Fibroblast of skin of scalp (primary cell): ENCODE measurements at places on chromosomes 5 and 9.

- DNase-seq: no peak
Observed at GRCh38 chr5:154970759-154971158, 29.9 kb downstream of the MRPL22 start.

DNA sequence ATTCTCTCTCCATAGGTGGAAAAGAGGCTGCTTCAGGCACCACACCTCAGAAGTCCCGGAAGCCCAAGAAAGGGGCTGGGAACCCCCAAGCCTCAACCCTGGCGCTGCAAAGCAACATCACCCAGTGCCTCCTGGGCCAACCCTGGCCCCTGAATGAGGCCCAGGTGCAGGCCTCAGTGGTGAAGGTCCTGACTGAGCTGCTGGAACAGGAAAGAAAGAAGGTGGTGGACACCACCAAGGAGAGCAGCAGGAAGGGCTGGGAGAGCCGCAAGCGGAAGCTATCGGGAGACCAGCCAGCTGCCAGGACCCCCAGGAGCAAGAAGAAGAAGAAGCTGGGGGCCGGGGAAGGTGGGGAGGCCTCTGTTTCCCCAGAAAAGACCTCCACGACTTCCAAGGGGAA is 16.4 kb downstream of the CD74 start:
- no peak for DNase-seq

- no peak for DNase-seq
Observed at GRCh38 chr9:76313771-76314170, 80.5 kb downstream of the RFK start.

- no peak for DNase-seq
Observed at GRCh38 chr5:10623305-10623910, 59.5 kb downstream of the ANKRD33B start.

DNA sequence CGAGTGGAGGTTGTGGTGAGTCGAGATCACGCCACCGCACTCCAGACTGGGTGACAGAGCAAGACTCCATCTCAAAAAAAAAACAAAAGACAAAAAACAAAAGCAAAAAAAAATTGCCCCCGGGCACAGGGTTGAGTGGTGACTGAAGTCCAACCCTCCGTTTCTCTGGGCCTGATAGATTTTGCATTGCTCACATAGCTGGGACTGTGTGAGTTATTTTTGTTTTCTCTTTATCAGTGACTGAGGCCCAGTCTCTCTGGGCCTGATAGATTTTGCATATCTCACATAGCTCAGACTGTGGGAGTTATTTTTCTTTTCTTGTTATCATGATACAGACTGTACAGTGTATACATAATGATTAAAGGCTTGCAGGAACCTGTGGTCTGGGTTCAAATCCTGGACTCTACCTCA is 2.6 kb upstream of the SLC28A3 start:
- peak; percentile 61 for DNase-seq

- DNase-seq: no peak
Observed at GRCh38 chr9:127121628-127122175, 733 bp downstream of the ANGPTL2 start.

GRCh38 chr9:90309809-90310520 is 332.7 kb downstream of the DIRAS2 start:
- DNase-seq: no peak

DNA sequence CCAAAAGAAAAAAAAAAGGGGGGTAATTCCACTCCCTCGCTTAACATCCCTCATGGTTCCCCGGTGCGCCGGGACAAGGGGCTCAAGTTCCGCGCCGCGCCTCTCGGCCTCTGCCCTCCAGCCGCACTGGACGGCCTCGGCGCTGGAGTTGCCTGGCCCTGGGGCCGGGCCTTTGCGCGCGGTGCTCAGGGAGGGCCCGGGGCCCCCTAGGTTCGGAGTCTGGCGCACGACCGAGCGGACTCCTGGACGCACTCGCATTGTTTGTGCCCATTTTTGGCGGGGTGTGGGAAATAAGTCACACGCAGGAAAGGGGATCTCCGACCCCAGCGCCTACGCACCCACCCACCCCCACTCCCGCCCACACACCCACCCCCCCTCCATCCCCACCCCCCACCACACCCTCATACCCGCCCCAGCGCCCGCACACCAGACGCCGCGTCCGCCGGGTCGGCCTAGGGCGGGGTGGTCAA is 381 bp downstream of the MED22 start:
- DNase-seq: peak; percentile 24

GRCh38 chr9:81693671-81694378 is 4.5 kb upstream of the TLE1 start:
- peak; percentile 43 for DNase-seq

GRCh38 chr5:1730487-1730847 is 69.2 kb downstream of the MRPL36 start:
- no peak for DNase-seq

GRCh38 chr5:160367261-160367660 is 3.2 kb downstream of the C1QTNF2 start:
- DNase-seq: no peak

GRCh38 chr5:132258102-132259068 is 889 bp downstream of the PDLIM4 start:
- peak; percentile 57 for DNase-seq

DNA sequence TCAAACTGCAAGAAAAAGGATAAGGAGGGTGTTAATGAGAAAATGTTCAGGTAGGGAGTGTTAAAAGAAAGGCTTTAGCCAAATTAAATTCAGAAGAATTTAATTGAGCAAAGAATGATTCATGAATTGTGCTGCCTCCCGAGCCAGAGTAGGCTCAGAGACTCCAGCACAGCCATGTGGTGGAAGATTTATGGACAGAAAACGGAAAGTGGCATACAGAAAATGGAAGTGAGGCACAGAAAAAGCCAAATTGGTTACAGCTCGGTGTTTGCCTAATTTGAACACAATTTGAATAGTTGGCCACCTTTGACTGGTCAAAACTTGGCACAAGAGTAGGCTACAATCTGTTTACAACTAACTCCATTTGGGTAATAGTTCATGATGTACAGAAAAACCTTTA is 9.6 kb upstream of the SLC30A5 start:
- DNase-seq: no peak

GRCh38 chr5:116454417-116454927 is 120.2 kb downstream of the SEMA6A start:
- DNase-seq: peak; percentile 91

- peak; percentile 18 for DNase-seq
Observed at GRCh38 chr5:131521252-131521651, 113.8 kb downstream of the RAPGEF6 start.

DNA sequence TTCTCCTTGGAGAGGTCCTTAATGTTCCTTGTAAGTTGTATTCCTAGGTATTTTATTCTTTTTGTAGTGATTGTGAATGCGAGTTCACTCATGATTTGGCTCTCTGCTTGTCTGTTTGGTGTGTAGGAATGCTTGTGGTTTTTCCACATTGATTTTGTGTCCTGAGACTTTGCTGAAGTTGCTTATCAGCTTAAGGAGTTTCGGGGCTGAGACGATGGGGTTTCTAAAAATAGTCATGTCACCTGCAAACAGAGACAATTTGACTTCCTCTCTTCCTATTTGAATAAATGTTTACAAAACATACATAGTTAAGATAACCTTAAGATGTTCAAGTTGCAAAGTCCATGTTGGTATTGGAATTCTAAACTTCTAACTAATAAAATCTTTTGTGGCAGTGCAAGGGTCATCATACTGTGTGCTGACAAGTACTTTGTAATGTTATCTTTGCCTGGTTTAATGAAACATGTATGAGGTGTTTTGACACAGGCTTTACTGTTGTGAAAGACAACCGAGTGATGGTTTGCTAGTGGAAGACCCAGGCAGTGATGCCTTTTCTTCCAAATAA is 286.2 kb downstream of the MRPS30 start:
- no peak for DNase-seq

DNA sequence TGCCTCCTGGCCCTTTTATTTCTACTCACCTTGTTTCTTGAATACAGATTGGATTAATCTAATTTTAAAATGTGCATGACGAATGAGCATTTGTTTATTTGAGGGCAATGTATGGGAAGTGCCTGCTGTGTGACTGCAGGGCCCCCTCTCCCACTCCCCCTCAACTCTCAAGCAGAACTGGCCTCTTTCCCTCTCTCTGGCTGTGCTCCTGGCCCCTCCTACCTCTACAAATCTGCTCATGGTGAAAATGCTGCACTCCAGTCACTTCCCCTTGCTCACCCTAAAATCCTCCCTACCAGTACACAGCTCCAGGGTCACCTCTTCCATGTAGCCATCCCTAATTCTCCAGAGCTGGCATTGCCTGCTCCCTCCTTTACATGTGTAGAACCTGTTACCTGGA is 17.2 kb upstream of the NDST1 start:
- DNase-seq: no peak

DNA sequence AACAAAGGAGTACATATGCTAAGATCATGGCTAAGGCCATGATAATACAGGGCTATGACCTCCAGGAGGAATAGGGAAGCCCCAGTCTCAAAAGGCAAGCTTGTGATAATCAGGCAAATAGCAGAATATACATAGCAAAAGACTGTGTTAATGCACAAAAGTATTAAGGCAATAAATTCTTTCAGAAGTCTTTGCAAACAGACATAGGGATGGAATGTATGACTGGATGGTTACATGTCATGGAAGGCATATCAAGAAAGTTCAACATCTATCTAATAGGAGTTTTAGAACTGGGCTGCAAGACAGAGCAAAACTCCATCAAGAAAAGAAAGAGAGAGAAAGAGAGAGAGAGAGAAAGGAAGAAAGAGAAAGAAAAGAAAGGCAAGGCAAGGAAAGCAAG is 264.5 kb upstream of the CDH6 start:
- DNase-seq: peak; percentile 23

GRCh38 chr9:16787724-16788123 is 82.7 kb downstream of the BNC2 start:
- DNase-seq: peak; percentile 22

DNA sequence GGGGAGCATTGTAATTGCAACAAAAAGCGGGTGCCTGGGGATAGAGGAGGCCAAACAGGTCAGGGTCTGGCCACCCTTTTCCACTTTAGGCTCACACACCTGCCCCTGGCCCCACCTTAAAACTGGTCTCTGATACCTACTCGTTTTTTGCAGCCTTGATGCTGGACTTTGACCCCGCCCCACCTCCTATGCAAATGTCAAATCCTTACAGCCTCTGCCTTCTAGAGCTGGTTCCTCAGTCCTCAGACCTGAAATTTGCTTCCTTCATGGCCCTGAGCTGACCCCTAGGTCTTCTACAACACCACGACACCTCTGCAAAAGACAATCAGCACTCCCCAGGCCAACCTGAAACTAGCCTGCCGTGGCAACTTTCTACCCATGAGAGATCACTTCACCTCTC is 37.7 kb downstream of the SMIM23 start:
- DNase-seq: no peak

DNA sequence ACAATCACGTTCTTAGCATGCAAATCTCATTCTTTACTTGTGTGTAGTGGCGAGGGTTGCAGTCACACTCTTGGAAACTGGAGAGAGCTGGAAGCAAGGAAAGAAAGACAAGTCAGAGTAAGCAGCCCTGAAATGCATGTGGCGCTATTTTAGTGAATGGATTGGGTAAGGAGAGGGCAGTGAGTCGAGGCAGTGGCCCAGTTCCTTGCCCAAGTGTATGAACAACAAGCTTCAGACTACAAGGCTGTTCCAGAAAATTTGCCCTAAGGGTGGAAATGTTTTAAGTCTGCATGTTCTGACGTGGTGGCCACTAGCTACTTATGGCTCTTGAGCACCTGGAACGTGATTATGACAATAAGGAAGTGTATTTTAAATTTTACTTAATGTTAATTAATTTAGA is 59.4 kb upstream of the PTPN3 start:
- DNase-seq: no peak

DNA sequence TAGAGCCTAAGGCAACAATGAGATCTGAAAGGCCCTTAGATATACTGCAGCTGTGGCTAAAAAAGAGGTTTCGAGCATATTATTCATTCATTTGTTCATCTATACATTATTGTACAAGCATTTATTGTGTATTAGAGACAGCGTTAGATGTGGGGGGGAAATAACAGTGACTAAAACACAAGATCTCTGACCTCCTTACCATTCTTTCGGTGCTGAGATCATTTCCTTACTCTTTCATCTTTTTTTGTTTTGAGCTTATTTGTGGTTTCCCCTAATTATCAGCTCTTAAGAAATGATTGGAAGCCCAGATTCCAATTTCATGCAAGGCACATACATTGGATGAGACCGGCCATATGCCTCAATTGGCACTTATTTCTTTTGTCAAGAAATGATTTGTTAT is 113.2 kb downstream of the SEC61B start:
- no peak for DNase-seq

GRCh38 chr9:16121601-16122286 is 568.9 kb downstream of the CCDC171 start:
- peak; percentile 63 for DNase-seq

GRCh38 chr5:61866930-61867329 is 439.1 kb upstream of the KIF2A start:
- DNase-seq: peak; percentile 45

DNA sequence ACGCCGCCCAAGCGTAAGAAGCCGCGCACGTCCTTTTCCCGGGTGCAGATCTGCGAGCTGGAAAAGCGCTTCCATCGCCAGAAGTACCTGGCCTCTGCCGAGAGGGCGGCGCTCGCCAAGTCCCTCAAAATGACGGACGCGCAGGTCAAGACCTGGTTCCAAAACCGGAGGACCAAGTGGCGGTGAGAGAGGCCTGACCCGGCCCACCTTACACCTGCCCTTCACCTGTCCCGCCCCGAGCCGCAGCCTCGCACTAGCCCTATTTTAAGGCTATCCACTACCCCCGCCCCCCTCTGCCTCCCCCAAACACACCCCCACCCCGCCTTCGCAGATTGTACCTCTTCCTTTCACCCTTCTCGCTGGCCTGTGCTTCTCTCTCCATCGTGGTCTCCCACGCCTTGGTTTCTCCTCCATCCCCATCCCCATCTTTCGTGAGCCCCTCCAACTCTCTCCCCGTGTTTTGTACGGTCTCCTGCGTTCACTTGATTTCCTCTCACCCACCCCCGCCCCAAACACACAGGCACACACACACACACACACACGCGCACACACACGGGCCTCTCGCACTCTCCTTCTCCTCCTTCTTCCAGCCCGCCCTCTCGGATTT is 1.3 kb downstream of the TLX3 start:
- DNase-seq: no peak

DNA sequence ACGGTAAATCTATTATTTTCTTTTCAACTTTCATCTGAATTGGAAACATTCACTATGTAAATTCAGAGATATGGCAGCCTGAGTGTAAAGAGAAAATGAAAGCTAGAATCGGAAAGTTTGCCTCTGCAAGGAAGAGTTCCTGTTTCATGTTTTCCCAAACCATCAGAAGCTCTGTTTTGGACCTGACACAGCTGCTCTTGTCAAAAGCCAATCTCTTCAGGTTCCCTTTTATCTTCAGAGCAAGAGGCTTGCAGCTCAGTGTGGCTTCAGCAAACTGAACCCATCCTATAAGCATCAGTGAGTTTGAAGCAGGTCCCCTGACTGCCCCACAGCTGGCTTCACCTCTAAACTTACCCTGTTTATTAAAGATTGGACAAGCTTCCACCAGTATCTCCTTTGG is 1099.7 kb downstream of the DTWD2 start:
- peak; percentile 7 for DNase-seq

DNA sequence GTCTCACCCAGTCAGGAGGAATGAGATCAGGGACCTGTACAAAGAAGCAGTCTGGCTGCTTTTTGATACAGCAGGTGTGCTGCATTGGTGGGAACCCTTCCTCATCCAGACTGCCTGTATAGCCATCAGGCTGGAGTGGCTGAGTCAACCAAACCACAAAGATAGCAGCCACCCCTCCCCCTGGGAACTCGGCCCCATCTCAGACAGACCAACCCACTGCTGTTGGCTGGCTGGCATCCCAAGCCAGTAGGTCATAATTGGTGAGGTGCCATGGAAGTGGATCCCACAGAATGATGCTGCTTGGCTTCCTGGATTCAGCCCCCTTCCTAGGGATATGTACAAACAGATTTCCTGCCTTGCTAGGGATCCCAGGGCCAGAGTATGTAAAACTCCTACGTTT is 60.9 kb downstream of the YTHDC2 start:
- peak; percentile 86 for DNase-seq
